ENCODE measurements at places on chromosomes 16 and 17.

DNA sequence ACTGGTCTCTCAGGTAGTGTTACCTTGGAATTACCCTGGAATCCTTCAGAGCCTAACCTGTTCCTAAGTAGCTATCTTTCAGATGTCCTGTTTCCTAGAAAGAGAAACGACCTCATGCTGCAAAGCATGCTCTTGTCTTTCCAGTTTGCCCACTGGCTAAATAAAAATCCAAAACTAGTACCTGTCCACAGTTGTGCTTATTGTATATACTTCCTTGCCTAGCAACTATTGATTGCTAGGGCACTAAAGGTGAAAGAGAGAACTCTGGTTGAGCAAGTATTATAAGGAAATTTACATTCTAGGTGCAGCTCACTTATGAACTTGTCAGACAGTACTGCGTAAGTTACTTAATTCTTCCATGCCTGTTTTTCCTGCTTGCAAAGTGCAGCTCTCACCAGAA is 38.5 kb downstream of the LIG3 start:
- no peak for DNase-seq

DNA sequence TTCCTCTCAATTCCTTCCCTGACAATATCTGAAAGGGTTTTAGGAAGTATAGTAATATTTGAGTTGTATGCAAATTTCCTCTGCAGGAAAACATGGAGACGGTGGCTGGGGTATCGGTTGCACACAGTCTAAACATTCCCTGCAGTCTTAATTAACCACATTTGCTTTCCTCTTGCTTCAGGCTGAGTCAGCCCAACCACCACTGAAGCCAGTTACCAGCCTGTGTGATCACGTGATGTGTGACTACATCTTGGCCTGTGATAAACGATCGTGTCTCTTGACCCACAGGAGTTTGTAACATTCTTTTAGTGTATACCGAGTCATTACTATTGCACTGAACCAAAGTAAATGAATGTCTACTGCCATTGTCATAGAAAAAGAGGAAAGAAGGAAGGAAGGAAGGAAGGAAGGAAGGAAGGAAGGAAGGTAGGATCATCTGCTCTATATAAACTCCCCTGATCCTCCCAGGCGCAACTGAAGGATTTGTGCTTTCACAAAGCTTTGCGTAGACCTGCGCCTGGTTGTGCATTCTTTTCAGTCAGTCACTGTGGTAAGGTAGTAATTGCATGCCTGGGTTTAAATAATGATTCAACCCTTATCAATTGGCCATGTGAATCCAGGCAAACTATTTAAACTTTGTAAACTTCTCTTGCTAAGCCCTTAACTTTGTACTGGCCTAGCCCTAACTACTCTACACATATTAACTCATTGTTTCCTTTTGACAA is 280.6 kb upstream of the SALL1 start:
- DNase-seq, result no peak

- no peak for DNase-seq
Observed at GRCh38 chr17:31604936-31605335, 213.5 kb downstream of the RAB11FIP4 start.

- DNase-seq, result no peak
Observed at GRCh38 chr16:52634104-52634503, 87.2 kb upstream of the TOX3 start.

DNA sequence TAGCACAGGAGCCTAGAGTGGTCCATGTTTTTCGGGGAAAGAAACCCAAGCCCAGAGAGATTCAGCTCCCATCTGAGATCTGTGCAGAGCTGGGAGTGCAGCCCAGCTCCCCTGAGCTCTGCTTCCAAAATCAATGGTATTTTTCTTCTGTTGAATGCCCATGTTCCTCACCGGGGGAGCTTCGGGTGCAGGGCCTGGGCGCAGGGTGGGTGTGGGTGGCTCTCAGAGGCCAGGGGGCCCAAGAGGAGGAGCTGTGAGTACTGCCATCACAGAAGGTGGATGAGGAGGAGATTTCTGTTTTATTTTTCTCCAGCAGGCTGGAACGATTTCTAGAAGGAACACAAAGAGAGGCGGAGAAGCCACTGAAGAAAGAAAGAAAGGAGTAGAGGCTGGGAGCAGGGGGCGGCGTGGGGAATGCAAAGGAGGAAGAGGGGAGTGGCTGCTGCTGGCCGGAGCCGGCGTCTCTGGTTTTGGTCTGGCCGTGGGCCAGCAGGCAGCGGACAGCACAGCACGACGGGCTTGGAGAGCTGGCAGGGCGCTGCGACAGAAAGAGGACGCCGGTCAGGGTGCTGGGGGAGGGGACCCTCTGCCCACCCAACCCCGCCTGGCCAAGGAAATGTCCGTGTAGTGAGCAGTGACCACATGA is 76.2 kb upstream of the KSR1 start:
- DNase-seq, result no peak

- DNase-seq, result no peak
Observed at GRCh38 chr17:28372203-28372944, 880 bp downstream of the SARM1 start.

- no peak for DNase-seq
Observed at GRCh38 chr16:81462683-81463082, 18.1 kb downstream of the CMIP start.

GRCh38 chr16:24999088-24999670 is 16.0 kb downstream of the ARHGAP17 start:
- DNase-seq, result no peak

DNA sequence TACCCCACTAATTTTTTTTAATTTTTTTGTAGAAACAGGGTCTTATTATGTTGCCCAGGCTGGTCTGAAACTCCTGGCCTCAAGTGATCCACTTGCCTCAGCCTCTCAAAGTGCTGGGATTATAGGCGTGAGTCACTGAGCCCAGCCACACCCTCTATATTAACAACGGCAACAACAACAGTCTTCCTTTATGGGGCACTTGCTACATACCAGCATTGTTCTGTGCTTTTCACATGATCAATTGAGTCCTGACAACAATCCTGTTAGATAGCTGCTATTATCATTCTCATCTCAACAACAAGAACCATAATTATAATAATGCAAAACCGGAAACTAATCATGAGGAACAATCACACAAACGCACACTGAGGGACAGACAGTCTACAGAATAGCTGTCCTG is 12.6 kb upstream of the ARL5C start:
- no peak for DNase-seq

DNA sequence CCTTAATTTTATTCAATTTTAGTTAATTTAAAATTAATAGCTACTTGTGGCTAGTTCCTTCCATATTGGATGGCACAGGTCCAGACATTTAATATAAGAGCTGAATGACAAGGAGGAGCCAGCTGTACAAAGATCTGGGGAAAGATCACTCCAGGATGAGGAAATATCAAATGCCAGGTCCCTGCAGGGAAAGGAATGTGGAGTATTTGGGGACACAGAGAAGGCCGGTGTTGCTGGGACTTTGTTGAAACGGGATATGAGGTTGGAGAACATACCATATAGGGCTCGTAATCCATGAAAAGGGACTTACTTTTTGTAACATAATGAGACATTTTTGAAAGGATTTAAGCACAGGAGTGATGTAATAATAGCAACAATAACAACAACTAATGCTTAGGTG is 426.8 kb downstream of the HS3ST4 start:
- no peak for DNase-seq

DNA sequence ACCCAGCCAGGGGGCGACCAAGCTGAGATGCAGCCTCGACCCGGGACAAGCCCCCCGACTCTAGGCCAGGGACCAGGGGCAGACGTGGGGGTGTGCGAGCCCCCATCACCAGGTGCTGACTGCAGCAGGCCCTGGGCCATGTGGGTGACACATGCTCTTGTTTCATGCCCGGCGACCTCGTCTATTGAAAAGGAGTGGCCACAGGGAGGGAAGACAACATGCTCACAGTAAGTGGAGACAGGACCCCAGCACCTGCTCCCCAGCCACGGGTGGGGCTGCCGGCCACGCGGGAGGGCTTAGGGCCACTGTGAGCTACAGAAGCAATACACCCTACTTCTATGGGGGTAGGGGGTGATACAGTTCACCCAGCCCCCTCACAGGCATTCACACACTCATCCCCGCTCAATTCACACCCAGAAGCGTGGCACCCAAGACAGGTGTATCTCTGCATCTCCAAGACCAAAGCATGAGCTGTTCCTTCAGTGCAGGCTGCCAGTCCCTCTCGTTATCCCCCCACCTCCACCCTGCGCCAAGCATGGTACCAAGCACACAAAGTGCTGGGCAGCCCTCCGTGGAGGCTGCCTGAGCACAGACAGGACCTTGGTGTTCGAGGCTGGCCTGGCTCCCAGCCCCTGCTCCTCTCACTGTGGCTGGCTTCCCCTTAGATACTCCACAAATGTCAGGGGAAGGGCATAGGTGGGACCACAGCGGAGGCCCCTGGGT is 13.6 kb downstream of the VASN start:
- DNase-seq, result no peak

DNA sequence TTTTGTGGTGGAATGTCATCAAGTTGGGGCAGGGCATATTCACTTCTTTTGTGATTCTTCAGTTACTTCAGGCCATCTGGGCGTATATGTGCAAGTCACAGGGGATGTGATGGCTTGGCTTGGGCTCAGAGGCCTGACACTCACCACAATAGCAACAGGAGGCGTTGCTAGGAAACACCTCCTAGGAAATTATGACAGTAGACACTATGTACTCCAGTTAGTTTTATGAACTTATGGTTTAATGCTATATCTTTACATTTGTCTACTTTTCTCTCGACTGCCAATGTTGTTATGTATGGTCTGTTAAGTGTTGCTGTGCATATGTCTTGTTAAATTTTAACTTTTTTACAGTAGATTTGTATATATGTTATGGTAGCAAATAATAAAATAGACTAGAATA is 788.7 kb upstream of the GOT2 start:
- no peak for DNase-seq

DNA sequence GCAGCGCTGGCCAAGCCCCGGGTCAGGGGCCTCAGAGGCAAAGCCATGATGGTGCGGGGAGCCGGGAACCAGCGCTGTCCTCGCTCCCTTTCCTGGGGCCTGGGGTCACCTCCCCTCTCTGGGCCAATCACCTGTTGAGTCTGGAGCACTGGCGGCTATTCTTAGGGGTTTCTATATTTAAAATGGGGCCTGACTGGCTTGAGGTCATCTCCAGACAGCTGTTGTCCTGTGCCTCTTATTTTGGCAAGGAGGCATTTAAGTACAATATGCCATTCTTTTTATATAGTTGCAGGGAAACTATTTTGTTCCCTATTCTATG is at the start of gene COX6A2:
Gene COX6A2, minus strand, starts transcription at position 82 of the 319 bp plus-strand sequence. Its CDS starts 35 bp downstream, at position 47.
- no peak for DNase-seq

DNA sequence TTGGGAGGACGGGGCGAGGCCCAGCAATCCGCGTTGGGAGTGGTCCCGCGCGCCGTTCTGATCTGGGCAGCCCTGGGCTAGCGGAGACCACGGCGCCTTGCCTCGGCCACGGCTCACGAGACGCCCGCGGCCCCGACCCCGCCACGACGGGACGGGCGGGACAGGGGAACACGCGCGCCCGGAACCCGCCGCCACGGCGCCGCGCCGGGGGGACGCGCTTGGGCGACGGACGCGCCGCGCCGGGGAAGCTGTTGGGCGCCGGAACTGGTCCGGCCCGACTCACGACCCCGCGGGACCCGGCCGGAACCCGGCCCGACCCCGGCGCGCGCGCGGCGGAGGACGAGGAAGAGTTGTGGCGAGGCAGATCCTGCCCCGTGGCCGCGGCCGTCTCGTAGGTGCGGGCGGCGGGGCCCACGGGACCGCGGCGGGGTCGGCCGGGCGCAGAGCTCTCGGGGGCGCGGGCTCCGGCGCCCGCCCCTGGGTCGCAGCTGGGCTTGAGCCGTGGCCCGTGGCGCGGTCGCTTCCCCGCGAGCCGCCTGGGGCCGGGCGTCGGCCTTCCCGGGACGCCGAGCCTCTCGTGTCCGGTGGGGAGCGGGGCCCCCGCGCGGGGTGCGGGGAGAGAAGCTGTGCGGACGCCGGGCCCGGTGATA is at the start of gene ACSF3:
Gene ACSF3, plus strand, starts transcription at position 251 of the 650 bp plus-strand sequence. CDS start 6,830 bp downstream, outside the sequence.
- peak; percentile 66 for DNase-seq

GRCh38 chr17:21078016-21078780 is 35.4 kb upstream of the USP22 start:
- DNase-seq, result no peak

DNA sequence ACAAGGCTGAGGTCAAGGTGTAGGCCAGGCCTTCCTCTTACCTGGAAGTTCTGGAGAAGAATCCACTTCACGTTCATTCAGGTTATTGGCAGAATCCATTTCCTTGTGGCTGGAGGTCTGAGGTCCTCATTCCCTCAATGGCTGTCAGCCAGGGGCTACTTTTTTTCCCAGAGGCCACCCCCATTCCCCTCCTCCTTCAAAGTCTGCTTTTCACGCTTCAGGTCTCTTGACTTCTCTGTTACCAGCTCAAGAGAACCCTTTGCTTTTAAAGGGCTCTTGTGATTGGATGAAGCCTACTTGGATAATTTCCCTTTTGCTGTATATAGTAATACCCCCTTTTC is 55.1 kb upstream of the LGALS9 start:
- DNase-seq, result no peak

DNA sequence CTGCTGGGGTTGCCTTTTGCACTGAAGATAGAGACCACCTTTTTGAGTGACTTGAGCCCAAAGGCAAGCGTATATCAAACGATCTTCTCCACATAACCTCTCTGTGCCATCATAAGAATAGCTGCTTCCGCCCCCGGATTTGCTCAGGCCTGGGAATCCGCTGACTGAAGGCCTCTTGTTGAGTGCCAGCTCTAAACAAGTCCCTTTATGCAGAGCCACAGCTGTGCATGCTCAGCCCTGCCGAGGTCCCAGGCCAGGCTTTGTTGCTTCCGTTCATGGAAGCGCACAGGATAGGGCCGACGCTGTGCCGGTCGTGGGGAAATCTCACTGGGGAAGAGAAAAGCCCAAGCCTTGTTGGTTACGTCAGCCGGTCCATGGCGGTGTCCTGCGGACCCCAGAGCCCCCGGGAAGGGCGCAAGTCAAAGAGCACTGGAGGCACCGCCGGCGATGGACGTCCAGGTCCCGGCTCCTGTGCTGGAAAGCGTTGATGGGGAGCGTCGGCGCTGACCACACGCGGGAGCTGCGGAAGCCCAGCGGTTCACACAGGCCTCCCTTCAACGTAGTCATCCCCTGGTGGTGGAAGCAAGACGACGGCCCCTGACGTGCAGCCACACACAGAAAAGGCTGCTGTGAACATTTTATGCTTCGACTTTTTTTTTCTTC is 23.5 kb upstream of the RPL13 start:
- no peak for DNase-seq

DNA sequence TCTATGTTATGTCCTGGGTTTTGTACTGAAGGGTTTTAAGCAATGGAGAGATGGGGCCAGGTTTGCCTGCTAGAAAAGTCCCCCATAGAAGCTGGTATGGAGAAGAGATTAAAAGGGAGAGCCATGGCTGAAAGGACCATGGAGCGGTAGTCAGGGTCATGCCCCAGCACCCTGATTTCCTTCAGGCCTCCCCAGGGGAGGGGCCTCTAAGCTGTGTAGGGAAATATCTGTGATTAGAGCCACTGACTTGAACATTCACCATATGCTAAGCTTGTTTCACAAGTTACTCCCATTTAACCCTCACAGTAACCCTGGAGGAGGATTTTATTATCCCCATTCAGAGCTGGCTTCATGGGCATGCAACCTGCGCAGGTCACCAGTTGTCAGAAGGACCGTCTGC is 3.8 kb upstream of the ATP2A3 start:
- DNase-seq, result no peak

- no peak for DNase-seq
Observed at GRCh38 chr17:72392056-72393010, 271.5 kb downstream of the SOX9 start.
